GM12891 (cell line): ENCODE measurements at places on chromosomes 7 and 10.

DNA sequence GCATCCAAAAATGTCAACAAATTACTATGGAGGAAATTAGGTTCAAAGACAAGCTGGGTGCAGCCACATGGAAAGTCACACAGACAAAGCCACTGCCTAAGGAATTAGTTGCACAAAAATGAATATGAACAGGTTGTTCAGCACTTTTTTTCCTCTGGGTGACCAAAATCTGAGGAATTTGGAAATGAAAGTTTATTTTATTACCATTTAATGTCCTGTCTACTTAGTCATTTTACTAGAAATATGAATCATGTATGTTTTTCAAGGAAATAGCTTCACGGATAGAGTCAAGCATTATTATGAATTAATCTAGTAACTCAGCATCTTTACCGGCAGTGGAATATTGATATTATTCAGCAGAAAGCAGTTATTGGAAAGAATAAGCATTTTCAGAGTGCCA lies 106.3 kb downstream of the ANK3 start:
- no peak for DNase-seq

DNA sequence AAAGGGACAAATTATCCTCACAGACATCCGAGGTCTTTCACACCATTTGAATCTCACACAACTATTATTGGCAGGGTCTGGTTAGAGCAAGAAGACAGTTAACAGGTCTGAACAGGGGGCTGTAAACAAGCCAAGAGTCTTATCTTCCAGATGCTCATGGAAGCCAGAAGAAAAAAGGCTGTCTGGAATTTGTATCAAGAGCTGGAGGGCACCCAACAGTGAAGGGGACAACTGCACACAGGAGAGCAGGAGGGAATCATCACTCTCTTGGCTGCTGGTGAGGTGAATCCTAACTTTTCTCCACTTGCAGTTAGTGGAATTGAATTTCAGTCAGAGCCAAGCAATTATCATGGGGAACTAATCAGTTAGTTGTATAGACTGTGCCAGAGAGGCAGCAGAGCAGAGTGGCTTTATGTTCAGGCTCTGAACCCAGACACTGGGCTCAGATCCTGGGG lies 880.2 kb upstream of the AUTS2 start:
- DNase-seq: no peak

DNA sequence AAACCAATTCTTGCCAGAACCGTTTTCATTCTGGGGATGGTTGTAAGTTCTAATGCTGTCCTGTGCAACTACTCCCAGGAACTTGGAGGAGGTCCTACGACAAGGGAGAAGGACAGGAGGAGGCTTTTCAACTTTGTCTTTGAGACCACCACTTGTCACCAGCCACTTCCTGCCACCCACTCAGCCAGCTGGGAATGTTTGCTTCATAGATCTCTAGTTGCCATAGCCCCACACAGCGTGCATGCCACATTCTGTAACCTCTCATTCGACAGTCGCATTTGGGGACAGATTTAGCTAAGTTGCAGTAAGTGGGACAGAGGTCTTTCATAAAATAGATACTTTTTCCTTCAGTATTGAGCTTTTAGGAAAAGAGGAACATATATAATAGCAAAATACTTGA lies 78.0 kb downstream of the TAF3 start:
- DNase-seq: no peak

DNA sequence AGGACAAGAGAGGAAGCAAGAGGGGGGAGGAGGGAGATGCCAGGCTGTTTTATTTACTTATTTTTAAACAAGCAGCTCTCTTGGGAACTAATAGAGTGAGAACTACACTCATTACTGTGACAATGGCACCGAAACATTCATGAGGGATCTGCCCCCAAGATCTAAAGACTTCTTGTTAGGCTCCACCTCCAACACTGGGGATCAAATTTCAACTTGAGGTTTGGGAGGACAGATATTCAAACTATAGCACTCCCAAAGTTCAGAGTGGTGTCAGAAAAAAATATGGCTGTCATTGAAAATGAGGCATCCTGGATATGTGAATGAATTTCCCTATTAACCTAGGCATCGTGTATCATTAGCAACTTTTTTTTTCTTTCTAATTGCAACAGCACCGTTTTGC lies 145.5 kb downstream of the ABCA13 start:
- no peak for DNase-seq

DNA sequence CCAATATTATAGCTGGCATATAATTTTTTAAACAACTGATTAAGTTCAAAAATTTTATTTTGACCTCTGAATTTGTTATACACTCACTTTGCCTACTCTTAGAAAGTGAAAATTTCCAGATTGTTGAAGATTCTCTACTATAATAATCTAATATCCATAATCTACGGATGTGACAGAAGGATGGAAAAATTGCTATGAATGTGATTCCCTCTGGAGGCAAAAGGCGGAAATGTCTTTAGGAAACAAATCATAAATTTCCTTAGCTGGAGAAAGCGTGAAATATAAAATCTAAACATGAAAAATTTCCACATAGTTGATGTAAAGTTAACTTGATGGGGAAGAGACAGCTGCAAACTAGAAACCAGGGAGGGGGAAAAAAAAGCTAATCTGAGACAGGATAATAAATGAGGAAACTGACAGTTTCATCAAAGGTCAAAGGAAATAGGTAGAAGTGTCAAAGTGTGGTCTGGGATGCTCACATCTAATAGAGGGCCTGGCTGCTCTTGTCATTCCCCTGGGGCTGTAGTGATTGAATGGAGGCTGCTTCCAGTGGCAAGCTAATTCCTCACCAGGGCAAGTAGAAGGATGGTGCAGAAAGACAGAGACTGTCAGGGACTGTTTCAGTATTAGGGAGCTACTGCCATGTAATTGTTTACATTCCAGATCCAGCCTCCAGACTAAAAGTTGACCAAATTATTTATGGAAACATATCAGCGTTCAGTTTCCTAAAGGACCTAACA lies 264.5 kb downstream of the SDHAF3 start:
- no peak for DNase-seq

- DNase-seq: no peak
These were observed 16.5 kb downstream of the SMC3 start for GRCh38 chr10:110584006-110584405.

DNA sequence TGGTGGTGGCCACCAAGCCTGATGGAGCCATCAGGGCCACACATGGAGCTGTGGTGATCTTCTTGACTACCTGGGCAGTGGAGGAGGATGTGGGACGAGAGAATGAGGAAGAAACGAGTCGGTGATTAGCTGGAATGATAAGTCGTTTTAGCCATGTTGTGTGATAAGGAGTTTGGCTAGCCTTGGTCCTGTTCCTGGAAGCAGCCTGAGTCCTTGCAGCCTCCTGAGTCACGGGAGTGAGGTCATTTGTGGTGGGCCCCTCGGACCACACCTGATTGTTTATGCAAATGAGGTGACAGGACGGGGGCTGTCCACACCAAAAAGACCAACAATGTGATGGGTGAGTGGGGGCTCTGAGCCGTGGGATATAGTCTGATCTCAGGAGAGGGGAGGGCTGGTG lies 554.4 kb downstream of the PTPRN2 start:
- no peak for DNase-seq

- no peak for DNase-seq
These were observed 1.4 kb upstream of the IL6 start for GRCh38 chr7:22725585-22725984.

DNA sequence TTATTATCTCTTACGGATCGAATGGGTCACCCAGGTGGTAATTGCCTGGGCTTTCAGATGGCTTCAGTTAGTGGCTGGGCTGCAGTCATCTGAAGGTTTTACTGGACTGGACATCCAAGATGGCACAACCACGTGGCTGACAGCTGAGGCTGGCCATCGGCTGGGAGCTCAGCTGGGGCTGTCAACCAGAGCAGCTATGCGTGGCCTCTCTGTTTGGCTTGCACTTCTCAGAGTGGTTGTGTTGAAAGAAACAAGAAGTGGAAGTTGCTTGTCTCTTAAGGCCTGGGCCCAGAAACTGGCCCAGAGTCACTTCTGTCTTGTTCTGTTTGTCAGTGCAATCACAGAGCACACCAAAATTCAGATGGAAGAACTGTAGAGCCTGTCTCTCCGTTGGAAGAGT lies 5.7 kb upstream of the GDI2 start:
- DNase-seq: no peak

- DNase-seq: no peak
These were observed 93.0 kb downstream of the LYZL2 start for GRCh38 chr10:30536578-30536977.

DNA sequence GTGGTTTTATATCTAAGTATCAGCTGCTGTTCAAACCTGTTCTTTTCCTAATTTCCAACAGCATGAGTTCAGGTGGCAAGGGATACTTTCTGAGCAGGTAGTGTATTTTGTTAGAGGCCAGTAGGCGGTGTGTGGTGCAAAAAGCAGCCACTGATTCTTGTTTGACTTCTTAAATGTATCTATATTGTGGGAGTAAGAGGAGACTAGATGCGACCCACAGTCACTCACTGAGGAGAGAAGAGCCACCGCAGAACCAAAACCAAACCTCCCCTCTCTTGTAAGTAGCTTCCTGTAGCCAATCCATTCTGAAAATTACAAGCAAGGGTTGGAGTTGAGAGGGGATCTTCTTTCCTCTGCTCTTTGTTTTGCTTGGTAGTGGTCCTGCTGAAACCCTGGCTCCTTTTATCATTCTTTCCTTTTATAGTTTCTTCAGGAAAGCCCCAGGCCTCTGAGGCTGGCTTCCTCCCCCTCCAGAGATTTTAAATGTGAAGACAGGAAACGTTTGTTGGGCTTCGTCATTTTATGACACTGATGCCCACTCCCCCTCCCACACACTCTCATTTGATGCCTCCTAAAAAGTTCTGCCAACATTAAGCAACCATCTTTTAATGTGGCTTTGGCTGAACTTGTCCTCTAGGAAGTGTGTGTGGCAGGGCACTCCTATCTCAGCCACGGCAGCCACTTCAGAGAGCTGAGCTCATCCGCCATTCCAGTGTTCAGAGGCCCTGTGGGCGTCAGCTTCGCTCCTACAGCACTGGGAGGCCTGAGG lies 566.0 kb downstream of the SUGCT start:
- DNase-seq: no peak

GRCh38 chr7:48111596-48111995 lies 22.5 kb downstream of the UPP1 start:
- DNase-seq: no peak
